ENCODE measurements at places on chromosomes 2 and 18.

GRCh38 chr2:181554061-181554830 lies 97.1 kb downstream of the ITGA4 start:
- DNase-seq: no peak

DNA sequence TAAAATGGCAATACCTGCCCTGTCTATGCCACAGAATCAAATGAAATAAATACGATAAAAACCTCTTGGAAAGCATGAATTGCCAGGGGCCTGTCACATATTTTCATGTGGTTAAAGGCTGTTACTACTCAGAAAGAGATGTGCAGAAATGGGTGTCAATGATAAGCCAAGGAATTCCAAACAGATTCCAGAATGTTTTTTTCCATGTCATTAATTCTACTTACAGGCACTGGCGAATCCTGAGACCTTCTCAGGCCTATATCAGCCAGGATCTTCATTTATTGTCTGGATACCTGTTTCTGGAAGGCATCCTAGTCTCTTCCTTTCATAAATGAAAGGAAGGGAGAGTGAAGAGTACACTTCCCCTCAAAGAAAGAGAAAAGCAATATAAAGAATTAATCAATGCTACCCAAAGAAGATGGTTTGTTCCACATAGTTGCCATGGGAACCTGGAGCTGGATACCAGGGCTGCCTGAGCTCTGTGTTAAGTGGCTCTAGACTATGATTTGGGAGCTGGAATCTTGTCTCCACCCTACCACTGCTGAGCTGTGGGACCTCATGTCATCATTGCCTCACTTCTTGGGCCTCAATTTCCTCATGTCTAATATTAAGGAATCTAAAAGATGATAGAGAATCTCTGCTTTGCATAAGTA lies 335.1 kb upstream of the SKOR2 start:
- DNase-seq: no peak

DNA sequence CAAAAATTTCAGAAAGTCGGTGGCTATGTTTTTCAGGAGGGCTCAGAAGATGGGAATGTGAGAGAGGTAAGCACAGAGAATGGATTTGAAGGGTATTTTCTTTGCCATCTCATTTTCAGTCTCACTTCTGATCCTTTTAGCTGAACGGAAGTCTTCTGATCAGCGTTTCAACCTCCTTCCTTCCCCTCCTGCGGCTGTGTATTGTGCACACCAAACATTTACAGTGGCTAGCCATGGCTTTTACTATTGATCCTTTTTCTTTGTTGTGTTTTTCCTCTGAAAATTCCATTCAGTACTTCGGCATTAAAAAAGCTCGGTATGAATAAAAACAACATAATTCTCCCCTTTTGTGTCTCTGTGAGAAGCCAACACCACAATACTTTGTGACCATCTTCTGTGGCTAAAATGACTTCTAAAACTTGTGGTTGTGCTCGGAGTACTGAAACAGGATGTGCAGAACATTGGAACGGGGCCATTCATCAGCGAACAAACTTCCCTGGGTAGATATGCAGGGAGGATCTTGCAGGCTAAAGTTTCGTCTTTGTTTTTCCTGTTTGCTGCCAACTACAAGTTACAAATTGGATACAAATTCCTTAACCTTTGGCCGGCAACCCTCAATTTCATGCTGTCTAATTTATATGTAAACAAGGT lies 260.8 kb upstream of the FAM98A start:
- no peak for DNase-seq

- no peak for DNase-seq
Observed at GRCh38 chr2:178412047-178412446, 38.9 kb downstream of the PRKRA start.

- DNase-seq: no peak
Observed at GRCh38 chr18:70182548-70182947, 22.9 kb downstream of the RTTN start.

DNA sequence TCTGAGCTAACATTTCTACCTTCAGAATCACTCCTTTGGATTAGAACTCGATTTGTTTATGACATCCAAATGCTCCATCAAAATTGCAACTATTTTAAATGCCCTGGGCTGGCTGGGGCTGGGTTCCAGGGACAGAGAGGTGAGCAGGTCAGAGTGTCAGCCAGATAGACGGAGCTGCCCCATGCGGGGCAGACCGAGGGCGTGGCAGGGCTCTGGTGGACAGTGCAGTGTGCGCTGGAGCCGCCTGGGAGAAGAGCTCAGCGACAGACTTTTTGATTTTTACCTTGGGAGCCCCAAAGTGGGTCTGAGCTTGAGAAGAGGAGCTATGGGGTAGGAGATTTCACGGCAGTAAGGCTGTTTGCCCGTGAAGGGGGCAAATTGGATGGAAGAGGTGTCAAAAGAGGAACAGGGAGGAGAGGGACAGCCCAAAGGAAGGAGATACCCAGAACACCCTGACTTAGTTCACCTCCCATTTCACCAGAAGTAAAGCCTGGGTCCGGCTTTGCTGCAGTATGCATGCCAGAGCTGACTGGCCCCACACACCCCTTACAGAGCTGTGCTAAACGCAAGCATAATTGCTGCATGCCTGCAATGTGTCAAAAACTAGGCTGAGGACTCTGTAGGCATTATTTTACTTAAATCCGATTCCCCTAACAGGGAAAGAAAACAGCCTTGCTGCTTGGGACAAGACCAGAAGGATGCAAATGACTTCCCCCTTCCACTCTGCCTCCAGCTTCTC lies 33.7 kb downstream of the EN1 start:
- DNase-seq: no peak

DNA sequence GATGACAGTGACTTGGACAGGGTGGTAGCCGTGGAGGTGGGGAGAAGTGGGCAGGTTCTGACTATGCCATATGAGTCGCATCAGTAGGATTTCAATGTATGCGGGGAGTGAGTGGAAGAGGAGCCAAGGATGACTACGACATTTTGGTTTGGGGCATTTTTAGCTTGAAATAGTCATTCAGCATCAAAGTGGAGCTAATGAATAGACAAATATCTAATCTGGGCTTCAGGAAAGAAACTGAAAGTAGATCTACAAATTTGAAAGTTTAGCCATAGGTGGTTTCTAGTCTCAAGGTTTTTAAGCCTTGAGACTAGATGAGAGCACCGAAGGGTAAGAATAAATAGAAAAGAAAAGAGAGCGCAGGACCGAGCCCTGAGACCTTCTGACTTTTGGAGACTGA lies 58.3 kb downstream of the FEZ2 start:
- DNase-seq: no peak

Data from stimulated activated CD4-positive, alpha-beta T cell treated with anti-CD3 and anti-CD28 coated beads, Interleukin-4, amount 100 ng/mL, for 48 hours (primary cell).